Activated CD4-positive, alpha-beta memory T cell treated with anti-CD3 and anti-CD28 coated beads, Interleukin-2, amount 10 ng/mL, durations not matched to agents 7 days and 5 days (primary cell): ENCODE measurements at places on chromosomes 7 and 10. TPM values are rescaled to one million over a fixed set of nuclear protein-coding genes. Genes with fewer than 3 reads are reported as not detected.

The PSD gene
- total RNA-seq = 1.4 TPM

The A1CF gene
- not detected for total RNA-seq

The ZKSCAN5 gene
- total RNA-seq = 12.0 TPM

The FGFR2 gene
- total RNA-seq = 0.10 TPM

The CPA4 gene
- not detected for total RNA-seq
